Activated CD4-positive, CD25-positive, alpha-beta regulatory T cell treated with anti-CD3 and anti-CD28 coated beads, Interleukin-2, amount 50 U/mL, for 16 hours (primary cell): ENCODE measurements at places on chromosomes 12 and 14.

DNA sequence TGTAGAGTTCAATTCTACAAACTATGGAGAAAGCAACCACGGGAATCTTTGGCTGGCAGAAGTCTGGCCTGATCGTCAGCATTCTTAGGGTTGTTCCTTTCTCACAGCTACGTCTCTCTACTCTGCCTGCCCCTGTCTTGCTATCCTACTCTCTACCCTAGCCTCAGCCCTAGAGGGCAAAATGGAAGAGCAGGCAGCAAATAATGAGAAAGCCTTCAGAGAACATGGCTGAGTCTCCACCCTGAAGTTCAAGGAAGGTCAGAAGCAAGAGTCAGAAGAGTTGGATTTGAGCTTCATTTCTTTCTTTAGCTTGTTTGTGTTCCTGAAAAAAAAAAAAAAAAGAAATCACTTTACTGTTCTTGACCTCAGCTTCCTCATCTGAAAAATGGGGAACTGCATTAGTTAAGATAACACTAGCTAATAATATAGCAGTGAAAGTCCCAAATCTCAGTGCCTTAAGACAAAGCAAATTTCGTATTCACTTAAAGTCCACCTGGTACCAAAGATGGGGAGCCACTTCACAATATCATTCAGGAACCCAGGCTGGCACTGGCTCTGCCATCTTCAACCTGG is 50.2 kb upstream of the CCND2 start:
- no peak for DNase-seq

DNA sequence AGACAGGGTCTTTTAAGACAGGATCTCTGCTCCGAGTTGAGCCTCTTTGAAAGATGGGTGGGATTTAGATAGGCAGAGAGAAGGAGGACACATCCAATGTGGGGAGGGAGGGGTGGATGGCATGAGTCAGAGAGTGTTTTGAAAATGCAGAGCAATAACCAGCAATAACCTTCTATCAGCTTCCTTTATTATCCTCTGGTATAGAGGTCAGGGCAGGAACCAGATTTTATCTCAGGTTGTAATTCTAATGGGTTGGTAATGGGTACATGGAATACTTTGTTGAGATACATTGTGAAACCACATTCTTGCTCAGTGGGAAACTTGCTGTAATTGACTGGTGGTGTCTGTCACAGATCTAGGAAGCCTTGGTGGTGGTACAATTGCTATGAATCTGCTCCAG is 37.6 kb upstream of the CCDC63 start:
- no peak for DNase-seq

DNA sequence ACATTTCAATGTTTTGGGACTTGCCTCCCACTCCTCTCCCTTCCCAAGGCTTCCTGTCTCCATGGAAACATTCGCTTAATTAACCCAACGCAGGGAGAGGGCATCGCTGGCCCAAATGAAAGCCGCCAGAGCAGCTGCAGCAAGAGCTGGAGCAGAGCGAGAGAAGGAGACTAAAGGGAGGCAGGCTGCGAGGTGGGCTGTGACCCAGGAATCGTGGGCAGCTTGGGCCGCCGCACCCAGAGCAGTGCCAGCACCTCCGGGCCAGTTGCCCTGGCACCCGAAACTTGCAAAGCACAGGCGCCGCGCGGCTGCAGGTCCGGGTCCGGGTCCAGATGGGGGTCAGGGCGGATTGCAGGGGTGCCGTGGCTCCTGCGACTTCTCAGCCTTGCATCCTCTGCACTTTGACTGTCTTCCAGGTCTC is 43.5 kb upstream of the PTPRQ start:
- no peak for DNase-seq

DNA sequence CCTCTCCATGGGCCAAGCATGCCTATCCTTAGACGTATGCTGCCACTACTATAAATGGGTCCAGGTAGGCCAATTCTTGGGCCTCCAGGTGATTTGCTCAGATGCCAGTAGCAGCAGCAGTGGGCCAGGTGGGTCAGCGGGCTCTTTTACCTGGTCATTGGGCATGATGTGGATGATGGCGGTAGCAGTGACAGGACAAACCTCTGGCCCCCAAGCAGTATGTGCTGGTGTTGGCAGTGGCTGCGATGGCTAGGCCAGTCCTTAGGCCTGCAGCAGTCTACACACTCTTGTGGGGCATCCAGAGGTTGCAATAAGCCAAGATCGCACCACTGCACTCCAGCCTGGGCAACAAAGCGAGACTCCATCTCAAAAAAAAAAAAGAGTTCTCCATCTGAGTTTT is 19.1 kb upstream of the VASH1 start:
- DNase-seq, result no peak
